ENCODE measurements at places on chromosomes 7 and 10.

DNA sequence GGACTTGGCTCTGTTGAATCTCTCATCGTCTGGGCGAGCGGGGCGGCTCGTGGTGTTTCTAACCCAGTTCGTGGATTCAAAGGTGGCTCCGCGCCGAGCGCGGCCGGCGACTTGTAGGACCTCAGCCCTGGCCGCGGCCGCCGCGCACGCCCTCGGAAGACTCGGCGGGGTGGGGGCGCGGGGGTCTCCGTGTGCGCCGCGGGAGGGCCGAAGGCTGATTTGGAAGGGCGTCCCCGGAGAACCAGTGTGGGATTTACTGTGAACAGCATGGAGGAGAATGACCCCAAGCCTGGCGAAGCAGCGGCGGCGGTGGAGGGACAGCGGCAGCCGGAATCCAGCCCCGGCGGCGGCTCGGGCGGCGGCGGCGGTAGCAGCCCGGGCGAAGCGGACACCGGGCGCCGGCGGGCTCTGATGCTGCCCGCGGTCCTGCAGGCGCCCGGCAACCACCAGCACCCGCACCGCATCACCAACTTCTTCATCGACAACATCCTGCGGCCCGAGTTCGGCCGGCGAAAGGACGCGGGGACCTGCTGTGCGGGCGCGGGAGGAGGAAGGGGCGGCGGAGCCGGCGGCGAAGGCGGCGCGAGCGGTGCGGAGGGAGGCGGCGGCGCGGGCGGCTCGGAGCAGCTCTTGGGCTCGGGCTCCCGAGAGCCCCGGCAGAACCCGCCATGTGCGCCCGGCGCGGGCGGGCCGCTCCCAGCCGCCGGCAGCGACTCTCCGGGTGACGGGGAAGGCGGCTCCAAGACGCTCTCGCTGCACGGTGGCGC lies at the start of gene EN2:
Gene EN2, plus strand, starts transcription at position 19 of the 767 bp plus-strand sequence. Its CDS starts 249 bp downstream, at position 268.
- no peak for DNase-seq

GRCh38 chr7:142940966-142941535 lies 1.8 kb downstream of the LLCFC1 start:
- no peak for DNase-seq

GRCh38 chr7:85205754-85206153 lies 18.9 kb upstream of the SEMA3D start:
- DNase-seq, result no peak

GRCh38 chr7:47095946-47096345 lies 486.0 kb downstream of the TNS3 start:
- no peak for DNase-seq

GRCh38 chr7:24831240-24831639 lies 74.0 kb upstream of the GSDME start:
- DNase-seq, result no peak

GRCh38 chr7:130231792-130232191 lies 24.1 kb downstream of the SSMEM1 start:
- no peak for DNase-seq

DNA sequence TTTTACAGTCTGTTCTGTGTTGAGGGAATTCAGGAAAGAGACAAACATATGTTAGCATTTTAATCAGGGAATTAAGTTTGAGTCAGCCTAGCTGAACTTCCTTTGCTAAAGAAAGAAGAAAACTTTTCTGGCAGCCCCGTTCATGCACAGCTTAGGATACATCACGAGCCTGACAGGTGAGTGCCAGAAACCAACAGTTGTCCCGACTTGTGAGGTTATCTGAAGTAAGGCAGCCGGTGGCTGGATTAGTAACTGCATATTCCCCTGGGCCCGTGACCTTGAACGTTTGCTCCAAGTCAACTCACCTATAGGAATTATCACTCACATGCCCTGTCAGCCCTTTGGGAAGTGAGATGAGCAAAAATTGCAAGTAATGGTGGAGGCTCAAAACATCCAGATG lies 24.1 kb downstream of the RBM17 start:
- DNase-seq, result no peak

- DNase-seq, result no peak
Measured at GRCh38 chr10:35335133-35336083, 901 bp upstream of the CCNY start.

- peak; percentile 85 for DNase-seq
Measured at GRCh38 chr7:43925984-43926797, at the start of gene UBE2D4. TSS of gene UBE2D4 (plus strand) at chr7:43926436. CDS start at chr7:43926533, 97 bp downstream.

GRCh38 chr10:62992145-62992721 lies 140.9 kb upstream of the NRBF2 start:
- no peak for DNase-seq

DNA sequence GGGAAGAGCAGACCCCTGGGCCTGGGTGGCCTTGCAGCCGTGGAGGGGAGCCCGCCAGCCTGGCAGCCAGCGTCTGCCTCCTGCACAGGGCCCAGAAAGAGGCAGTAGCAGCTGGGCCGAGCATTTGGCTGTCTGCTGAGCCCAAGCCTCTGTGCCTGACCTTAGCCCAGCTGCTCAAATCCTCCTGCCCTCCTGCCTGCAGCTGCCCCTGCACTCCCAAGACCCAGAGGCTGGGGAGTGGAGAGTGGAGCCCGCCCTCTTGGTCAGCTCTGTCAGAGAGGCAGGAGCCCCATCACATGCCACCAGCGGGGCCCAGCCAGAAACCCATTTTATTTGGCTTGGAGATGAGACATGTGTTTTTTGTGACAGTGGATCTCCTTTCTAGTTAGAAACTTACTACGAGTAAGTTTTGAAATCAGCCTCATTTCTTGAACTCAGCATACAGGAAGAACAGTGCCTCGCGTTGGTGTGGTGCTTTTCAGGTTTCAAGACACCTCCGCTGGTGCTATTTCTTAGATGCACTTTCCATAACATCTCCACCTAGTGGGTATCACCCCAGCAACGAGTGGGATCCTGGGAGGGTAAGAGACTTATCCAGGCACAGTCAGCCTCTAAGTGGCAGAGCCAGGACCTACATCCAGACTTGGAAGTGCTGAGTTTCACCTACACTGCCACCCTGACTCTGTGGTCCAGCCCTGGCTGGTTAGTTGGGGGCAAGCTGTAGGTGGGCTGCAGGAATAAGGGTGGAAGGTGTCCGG lies 477.1 kb downstream of the RPS24 start:
- no peak for DNase-seq

GRCh38 chr10:55398497-55398882 lies 597.5 kb upstream of the PCDH15 start:
- DNase-seq, result no peak

DNA sequence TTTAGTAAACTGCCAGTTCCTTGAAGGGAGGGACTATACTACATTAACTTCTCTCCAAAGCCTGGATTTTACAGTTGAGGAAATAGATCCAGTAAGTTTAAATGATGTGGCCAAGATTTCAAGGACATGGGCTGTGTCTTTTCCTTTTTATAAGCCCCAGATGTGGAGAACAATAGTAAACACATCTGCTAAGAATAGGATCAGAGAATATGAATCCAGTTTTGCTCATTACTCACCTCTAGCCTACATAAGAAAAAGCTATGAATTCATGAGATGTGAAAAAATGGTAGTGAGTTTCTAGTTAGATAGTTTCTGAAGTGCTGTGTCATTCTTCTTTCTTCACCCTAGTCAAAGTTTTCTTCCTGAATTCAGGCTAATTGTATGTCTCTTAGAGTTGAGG lies 38.6 kb downstream of the MAGI2 start:
- no peak for DNase-seq

- peak; percentile 17 for DNase-seq
Measured at GRCh38 chr7:151520419-151521261, 945 bp upstream of the RHEB start.

DNA sequence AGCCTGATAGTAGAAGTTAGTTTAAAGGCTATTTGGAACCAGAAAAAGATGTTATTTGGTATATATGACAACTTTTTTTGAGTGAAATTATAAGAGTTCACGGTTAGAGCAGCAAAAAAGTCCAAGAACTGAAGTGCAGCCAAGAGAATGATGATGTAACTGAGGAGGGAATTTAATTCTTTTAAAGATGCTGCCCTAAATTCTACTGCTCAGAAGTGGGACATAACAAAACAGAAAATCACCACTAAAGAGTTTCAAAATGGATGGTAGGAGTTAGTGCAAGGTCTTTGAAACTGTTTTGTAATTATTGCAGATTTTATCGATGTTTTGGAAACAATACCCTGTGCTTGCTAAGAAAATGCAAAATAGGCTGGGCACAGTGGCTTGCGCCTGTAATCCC lies 6.5 kb downstream of the SAMD8 start:
- DNase-seq, result no peak

DNA sequence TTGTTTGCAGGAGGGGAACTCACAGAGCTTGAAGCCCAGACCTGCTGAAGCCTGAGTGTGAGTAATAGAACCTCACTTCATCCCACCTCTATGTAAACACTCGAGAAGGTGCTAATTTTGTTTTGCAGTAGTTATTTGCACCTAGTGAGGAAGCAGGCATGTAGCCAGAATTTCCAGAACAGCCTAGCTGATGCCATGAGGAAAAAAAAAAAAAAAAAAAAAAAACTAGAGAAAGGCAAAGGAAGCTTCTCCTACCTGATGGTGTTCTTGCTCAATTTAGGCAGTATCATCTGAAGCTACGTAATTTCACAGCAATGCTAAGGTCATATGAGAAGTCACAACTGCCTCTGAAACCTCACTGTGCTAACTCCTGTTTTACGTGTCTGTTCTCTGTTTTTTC lies 13.6 kb upstream of the GPR37 start:
- no peak for DNase-seq

GRCh38 chr10:77357611-77358310 lies 279.8 kb downstream of the KCNMA1 start:
- DNase-seq, result no peak

GRCh38 chr7:44157116-44158080 lies 16.3 kb upstream of the MYL7 start:
- DNase-seq, result no peak

GRCh38 chr7:128000048-128000447 lies 31.2 kb downstream of the LRRC4 start:
- DNase-seq, result no peak

DNA sequence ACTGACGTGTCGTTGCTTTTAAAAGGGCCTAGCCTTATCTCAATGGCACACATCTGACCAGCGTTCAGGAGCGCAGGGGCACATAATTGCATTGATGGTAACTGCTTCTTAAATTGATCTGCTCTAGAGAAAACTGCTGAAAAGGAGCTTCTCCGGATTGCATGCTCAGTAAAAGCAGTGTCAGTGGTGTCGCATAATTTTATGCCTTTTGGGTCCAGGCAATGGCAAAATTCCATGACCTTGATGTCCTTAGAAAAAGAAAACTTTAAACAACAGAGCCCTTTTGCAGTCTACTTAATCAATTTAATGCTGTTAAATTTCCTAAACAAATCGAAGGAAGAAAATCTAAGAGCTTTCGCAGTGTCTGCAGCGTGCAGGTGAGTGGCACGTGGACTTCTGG lies 75.7 kb downstream of the PTPRE start:
- DNase-seq, result no peak

DNA sequence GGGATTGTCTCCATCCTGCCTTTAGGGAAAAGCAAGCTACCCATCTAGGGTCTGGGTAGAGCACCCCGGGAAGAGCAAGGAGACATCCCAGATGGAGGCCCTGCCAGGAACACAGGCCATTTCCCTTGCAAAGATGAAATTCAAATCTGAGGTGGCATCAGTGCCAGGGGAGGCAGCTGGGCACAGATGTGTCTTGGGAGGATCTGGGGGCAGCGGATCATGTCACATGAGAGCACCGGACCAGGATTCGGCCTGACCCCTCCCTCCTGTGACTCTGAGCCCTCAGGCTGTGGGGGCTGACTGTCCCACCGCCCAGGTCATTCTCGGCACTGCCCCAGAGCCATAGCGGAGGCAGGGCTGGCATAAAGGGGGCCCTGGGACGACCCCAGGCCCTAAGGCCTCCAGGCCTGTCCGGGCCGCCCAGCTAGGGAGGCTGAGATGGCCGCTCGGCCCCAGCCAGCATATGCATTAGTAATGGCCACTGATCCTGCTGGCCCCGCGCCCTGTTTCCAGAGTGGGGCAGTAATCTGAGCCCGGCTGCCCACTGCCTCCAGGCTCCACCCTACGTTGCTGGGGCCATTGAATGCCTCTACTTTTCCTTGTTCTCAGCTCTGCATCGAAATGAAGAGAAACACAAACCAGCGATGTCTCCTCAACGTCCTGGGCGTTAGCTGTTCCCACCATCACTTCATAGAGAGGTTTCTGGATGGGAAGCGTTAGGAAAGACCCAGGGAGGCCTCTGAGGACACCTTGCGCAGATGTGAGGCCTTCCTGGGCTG lies 148.5 kb downstream of the UBE2H start:
- DNase-seq, result no peak

DNA sequence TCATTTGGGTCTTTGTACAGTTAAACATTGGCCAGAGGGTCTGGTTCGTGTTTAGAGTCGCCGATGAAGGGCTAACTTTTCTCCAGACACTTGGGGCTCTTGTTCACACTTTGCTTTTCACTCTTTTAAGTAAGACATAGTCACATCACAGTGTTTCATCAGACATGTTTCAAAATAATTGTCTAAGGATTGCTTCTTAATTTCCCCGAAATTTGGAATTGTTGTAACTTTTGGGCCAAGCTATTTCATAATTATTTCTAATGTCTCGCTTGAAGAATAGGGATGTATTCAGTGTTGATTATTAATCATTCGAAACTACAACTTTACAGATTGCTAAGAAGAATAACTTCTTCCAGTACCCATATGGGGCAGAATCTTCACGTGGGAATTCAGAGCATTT lies 92.8 kb downstream of the TCF7L2 start:
- no peak for DNase-seq

GRCh38 chr10:88537322-88537721 lies 45.8 kb downstream of the RNLS start:
- DNase-seq, result no peak

GRCh38 chr7:37713613-37714012 lies 30.0 kb downstream of the GPR141 start:
- DNase-seq, result no peak

GRCh38 chr10:112565434-112566053 lies 118.5 kb downstream of the VTI1A start:
- no peak for DNase-seq

GRCh38 chr10:12848439-12849173 lies 152.9 kb downstream of the CCDC3 start:
- no peak for DNase-seq

DNA sequence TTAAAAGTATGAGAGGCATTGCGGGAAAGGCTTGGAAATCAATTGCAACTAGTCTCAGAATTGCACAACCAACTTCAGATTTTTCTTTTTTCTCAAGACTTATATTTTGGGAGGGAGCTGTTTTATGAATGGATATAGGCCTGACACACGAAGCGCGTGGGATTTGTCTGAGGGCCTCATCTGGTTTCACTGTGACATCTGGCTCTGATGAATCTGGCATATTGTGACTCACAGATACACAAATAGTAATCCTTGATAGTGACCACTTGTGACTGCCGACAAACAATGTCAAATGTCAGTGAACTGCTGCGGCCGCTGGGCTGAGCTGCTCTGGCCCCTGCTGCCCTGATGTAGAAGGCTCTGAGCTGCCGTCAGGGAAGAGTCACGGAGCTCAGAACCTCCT lies 655.1 kb downstream of the INHBA start:
- no peak for DNase-seq

DNA sequence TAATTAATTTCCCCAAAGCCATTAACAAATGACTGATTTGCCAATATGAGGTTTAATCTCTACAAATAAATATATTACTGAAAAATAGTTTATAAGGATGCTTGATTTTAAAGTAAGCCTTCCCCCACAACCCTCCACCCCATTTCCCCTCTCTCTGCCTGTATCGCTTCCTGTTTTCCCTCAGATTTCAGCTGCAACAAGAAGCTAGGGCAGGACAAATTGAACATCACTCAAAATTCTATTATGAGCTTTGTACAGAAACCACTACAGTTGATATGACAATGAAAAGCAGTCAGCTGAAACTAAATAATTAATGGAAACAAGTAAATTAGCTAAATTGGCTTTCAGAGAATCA lies 109.0 kb upstream of the SP4 start:
- DNase-seq, result no peak

- DNase-seq, result no peak
Measured at GRCh38 chr10:97226398-97226797, 40.6 kb upstream of the SLIT1 start.

GRCh38 chr7:47669178-47669891 lies 87.4 kb upstream of the TNS3 start:
- no peak for DNase-seq

All from activated CD4-positive, alpha-beta T cell treated with anti-CD3 and anti-CD28 coated beads, Interleukin-2, amount 50 U/mL, for 24 hours (primary cell).